ENCODE measurements at places on chromosomes 12 and 14.

DNA sequence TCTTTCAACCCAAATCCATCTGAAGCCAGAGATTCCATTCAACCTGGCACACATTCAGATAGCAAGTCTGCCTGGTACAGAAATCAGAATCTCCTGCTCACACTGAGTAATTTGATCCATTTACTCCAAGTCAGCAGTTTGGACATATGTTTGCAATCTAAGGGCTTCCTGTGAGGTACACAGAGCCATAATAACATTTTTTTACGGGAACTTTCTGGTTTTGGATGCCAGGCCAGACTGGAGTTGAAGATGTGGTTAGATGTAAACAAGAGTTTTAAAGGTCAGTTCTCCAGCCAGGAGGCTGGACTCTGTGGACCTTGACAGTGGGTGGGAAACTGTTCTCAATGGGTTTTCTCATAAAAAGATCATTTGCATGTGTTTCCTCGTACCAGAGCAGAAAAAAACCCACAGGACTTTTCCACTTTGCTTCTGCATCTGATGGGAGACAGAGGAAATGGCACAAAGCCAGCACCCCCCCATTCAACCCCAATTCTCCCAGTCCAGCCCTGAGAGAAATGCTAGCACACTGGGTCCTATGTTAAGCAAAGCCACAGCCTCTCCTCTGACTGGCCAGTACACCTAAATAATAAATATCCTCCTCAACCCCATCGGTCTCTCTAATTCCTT is 17.7 kb upstream of the TSPAN11 start:
- no peak for DNase-seq

- DNase-seq, result peak; percentile 8
Observed at GRCh38 chr12:16523951-16524331, 82.0 kb downstream of the LMO3 start.

GRCh38 chr14:73057944-73058223 is 450 bp upstream of the RBM25 start:
- DNase-seq, result no peak

GRCh38 chr12:1318327-1319031 is 275.9 kb downstream of the FBXL14 start:
- DNase-seq, result peak; percentile 40

- DNase-seq, result no peak
Observed at GRCh38 chr14:55418411-55418810, 6.8 kb upstream of the ATG14 start.

GRCh38 chr14:102437997-102438915 is 71.3 kb downstream of the ANKRD9 start:
- DNase-seq, result peak; percentile 32

DNA sequence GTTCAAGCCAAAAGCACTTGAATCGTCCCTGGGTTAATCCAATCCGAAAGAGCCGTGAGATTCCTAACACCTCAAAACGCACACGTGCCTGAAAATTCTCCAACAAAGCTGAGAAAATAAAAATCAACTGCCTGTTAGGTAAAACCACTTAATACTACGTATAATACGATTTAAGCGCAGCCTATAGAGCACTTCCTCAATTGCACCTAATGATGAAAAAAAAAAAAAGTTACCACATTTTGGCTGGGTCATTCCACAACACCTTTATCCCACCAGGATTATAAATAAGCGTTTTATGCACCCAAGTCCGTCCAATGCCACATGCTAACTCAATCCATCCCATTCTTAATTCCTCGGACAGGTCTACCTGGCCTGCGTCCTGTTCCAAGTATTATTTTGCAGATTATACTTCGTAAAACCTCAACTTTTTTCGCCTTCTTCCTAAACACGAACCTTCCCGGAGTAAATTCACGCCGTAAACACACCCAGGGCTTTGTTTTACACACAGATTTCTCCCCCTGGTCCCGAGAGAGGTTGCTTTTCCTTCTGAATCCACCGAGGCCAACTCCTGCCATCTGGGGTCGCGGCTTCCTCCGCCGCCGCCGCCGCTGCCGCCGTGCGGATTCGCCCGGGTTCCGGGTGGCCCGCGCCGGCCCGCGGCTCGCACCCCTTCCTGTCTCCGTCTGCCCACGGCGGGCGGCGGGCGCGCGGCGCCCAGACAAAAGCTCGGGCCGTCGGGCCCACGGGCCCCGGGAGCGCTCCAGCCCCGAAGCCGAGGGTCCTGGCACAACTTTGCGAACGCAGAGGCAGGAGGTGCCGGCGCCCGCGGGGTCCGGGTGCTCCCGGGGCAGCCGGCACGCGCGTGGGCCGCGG is 66.2 kb downstream of the RNF34 start:
- peak; percentile 62 for DNase-seq

GRCh38 chr12:113835896-113836295 is 130.2 kb downstream of the RBM19 start:
- DNase-seq, result no peak

DNA sequence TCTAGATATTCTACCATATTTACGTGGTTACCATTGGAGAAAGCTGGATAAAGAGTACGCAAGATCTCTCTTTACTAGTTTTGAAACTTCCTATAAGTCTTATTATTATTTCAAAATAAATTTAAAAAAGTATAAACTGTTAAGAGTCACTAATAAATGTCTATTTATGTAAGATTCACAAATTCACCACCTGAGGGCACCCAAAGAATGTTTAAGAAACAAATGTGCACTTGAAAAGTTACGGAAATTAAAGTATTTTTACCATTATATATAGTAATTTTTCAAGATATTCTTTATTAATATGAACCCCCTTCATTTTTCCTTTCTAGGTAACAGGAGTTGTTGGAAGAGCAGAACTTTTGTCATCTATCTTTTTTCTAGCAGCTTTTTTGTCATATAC is 11.9 kb downstream of the TMTC3 start:
- peak; percentile 37 for DNase-seq

GRCh38 chr12:13045816-13046215 is 1.6 kb downstream of the FAM234B start:
- no peak for DNase-seq

- DNase-seq, result peak; percentile 31
Observed at GRCh38 chr12:26971963-26972362, 33.7 kb downstream of the FGFR1OP2 start.

DNA sequence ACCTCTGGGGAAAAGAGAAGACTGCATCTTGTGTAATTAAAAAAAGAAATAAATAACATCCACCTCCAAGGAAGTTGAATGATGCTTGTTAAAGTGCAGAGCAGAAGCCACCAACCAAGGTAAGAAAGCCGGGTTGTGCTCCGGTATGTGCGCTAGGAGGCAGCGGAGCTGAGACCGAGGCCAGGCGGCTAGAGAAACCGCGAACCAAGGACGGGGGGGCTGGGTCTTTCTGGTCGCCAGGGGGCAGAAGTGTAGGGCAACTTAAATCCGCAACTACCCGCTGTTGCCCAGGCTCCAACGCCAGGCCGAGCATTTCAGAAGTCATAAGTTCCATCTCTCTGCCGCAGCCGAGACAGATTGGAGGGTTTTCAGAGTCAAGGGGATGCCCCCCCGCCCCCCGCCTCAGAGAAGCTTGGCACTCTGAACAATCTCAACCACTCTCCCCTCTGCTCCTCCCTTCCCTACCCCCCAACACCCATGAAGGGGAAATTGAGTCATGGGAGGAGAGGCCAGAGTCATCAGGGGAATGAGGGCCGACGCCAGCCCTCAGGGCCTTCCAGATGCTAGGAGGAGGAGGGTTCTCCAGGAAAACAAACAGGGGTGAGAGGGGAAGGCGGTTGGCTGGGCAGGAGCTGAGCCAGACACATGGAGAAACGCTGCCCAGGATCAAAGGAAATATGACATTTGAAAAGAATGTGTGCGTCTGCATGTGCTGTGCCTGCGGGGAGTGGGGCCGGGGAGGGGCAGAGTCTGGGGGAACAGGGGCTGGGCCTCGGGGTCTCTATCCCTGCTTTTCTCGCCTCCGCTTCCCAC is 2.2 kb upstream of the NFATC4 start:
- peak; percentile 96 for DNase-seq

- DNase-seq, result peak; percentile 35
Observed at GRCh38 chr14:61695695-61696527, 598 bp downstream of the HIF1A start.

- no peak for DNase-seq
Observed at GRCh38 chr12:129552996-129553750, 350.7 kb downstream of the TMEM132D start.

- DNase-seq, result no peak
Observed at GRCh38 chr14:64807551-64807950, 72.2 kb downstream of the SPTB start.

DNA sequence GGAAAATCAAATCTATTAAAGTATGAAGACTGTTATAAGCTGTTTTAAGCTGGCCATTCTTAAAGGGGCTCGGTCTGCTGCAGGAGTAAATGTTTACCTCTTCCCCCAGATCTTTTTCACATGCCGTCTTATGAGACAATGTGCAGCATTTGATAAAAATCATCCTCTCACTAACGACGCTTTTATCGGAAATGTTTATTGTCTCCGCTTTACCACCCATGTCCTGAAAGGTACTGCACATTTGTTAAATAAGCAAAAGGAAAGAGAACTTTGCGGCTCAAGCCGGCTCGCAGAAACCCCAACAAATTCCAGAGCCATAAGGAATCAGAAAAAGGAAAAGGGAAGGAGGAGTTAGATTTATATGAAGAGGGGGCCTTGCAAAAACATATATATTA is 137.8 kb downstream of the HMGA2 start:
- no peak for DNase-seq

GRCh38 chr14:24844011-24844410 is 205.9 kb downstream of the STXBP6 start:
- no peak for DNase-seq

DNA sequence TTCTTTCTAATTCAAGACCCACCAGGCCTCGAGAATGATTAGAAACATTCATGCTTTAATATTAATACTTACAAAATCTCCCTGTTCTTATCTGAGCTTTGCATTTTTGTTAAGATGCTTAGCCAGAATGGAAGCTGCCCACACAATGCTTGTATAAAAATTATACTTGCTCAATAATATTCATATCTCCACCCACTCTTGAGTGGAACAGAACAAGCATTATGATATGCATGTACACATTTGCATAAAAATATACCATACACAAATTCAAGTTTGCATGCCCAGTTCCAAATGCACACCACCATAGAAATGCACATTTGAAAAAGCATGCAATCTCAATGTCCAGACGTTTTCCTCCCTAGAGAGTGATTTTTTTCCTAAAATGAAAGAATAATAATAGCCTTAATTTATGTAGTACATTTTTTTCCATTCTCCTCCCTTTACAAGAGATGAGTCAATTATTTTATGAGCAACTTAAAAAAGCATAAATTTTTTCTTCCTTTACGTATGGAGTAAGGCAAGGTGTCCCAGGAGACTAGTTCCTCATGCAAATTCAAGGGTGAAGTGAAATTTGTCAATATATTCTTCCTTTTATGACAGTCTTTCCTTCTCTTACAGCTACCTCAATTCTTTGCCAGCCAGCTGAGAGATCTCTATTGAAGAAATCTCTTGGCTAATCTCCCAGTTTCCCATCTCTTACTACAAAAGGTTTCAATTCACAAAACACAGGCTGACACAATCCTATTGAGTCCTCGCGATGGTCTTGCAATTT is 313.1 kb upstream of the GARIN6 start:
- DNase-seq, result peak; percentile 6

- DNase-seq, result no peak
Observed at GRCh38 chr12:105321125-105321524, 9.4 kb upstream of the C12orf75 start.

DNA sequence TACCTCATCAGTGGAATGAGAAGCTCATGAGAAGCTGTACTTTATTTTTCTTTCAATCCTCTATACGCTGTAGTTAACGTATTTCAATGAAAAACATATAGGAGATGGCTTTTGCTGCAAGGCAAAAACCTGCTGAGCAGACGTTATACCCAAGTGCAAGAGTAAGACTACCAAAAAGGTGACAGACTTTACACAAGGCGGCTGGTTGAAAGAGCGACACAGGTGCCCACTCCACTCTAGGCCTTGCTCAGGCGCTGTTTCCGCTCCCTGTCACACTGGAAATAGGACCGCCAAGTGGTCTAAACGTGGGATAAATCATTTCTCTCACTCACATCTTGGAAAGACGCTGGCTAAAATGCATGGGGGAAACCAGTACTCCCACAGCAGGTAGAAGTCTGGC is 54.5 kb downstream of the PPP2R5C start:
- DNase-seq, result no peak

DNA sequence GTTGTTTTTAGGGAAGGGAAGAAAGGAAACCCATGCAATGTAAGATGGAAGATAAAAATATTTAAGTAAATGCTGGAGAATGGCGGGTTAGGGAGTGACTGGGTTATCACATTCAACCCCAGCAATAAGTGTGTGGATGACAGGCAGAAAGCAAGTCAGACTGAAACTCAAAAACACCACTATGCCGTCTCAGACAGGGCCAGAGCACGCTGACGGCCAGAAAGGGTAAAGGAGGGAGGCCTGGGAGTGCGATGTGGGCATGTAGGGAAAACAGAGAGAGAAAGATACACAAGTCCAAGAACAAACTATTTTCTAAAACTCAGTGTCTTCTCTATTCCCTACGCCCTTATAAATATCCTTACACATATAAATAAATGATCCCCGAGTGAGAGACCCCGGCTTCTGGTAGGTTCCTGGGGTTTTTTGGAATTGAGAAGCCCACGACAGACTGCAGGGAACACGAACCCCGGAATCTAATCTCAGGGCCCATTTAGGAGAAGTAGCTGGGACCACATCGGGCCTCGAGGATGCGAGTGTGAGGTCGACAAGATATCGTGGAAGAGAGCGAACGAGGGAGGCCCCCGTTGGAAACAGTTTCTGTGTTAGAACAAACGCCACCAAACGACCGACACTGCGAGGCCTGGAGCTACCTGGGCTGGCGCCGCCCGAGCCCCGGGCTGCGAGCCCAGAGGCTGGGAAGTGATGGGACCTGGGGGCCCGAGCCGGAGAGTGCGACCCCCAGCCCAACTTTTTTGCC is 735 bp upstream of the OTX2 start:
- DNase-seq, result no peak

GRCh38 chr12:114232187-114232586 is 173.8 kb downstream of the TBX5 start:
- no peak for DNase-seq

DNA sequence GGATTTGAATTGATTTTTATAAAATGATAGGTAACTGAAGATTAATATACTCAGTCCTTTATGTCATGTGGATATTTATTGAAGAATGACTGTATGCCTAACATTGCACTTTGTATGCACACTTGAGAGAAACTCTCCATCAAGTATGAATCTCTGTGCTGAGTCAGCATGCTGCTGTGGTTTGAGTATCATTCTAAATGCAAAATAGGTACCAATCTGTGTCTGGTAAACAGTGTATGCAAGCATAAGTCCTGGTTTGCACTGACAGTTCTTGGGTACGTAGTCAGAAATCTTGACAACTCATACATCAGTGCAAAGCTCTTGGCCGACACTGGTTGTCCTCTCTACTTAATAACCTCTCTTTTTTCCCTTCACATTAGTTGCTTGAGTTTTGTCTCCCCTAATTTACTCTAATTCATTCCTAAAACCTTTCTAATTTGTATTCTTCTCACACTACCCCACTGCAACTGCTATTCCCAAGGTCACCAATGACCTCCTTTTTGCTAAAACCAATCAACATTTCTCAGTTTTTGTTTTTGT is 21.8 kb downstream of the MGAT4C start:
- DNase-seq, result no peak

DNA sequence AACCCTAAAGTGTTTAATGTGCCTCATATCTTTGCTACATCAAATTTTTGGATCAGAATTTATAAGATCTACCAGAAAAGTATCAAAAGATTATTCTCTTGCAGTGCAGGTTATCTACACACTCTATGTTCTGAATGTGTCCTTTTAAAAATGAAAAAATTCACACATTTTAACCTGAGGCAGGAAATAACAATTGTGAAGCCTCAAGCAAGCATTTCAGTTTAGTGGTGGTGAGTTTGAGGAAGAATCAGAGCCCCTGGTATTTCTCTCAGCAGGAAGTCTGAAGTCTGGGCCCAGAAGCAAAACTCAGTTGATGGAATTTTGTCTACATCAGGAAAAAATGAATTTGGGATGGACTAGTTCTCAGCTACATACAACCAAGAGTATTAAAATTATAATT is 137.0 kb upstream of the PZP start:
- DNase-seq, result no peak
